ENCODE measurements at places on chromosomes 2 and 18.

GRCh38 chr18:6428851-6429395 is 14.2 kb upstream of the L3MBTL4 start:
- DNase-seq: no peak

DNA sequence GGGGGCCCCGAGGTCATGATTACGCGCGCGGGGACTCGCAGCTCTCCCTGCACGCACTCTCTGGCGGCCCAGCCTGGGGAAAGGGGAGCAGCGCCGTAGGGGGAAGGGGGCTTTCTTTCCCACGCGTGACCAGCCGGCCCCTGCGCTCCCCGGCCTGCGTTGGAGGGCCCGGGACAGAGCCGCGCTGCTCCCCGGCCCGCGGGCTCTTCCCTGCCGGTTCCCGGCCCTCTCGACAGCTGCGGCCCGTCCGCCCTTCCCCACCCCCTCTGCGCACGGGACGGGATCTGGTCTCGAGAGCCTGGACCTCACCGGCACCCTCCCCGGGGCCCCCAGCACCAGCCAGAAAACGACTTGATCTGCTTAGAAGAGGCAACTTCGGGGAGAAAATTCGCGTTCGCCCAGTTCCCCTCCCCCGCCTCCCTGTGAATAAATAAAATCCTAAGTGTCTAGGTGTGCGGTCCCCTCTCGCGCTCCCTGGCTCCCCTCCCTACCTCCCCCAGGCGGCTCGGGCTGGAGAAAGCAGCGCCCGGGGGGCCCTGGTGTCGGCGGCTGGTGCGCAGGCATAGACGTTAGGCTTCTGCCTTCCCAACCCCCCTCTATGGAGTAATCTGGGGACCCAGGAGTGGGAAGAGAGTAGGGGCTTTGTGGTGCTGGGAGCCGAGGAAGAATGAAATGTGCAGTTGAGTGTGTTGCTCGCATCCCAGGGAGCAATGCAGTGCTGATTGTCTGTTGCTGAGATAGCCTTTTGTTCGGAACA is 803 bp upstream of the FIGN start:
- no peak for DNase-seq

GRCh38 chr2:98734823-98735260 is 3.9 kb upstream of the MGAT4A start:
- no peak for DNase-seq

- no peak for DNase-seq
Observed at GRCh38 chr18:62396381-62396780, 71.3 kb downstream of the TNFRSF11A start.

GRCh38 chr2:95343429-95344214 is 46.5 kb downstream of the KCNIP3 start:
- DNase-seq: no peak

DNA sequence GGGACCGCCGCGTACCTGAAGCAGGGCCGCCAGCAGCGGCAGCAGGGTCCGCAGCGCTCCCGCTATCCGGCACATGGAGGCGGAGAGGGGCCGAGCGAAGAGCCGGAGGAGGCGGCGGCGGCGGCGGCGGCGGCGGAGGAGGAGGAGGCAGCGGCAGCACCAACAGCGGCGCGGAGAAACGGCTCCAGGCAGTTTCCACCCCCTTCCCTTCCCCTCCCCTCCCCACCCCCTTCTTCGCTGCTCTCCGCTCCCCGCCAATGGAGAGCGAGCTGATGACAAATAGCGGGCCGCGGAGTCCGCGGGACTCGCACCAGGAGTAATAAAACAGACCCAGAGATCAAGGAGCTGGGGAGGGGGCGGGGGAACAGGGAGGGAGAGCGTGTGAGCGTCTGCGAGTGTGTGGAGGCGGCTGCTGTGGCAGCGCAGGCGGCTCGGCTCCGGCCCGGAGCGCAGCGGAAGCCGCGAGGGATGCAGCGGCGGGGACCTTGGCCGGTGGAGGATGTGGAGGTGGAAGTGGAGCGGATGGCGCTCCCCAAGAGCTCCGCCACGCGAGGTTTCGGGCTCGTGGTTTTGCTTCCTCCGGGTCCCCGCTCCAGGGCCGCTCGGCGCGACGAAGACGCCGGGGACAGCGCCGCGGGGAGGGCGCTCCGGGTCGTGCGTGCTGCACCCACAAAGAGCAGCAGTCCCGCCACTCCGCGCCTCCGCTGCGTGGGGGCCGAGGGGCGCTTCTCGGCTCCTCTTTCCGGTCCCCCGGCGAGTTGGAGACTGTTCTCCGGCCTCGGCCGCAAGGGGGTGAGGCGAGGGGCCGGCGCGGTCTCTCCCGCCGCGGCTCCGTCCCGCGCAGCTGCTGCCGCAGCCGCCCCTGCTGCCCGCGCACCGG is at the start of gene CDH2:
CDH2 (minus strand) TSS at position 183 of the 880 bp plus-strand sequence; CDS start at position 75, 108 bp downstream.
- no peak for DNase-seq

DNA sequence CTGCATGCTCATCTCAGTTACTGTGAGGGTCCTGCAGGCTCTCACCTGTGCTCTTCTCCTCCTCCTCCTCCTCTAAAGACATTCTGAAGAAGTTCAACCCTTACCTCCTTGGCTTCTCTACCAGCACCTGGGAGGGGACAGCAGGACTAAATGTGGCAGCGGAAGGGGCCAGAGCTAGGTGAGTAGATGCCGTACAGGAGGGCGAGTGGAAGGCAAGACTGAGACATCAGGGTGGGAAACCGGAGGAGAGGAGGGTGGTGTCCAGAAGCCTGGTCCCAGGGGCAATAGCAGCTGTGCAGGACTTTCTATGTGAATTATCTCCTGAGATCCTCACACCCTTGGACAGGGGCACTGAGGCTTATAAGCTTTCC is 124.9 kb downstream of the PLB1 start:
- DNase-seq: no peak

Measured in stimulated activated CD4-positive, alpha-beta T cell treated with anti-CD3 and anti-CD28 coated beads, TNF-alpha, amount 100 ng/mL, for 24 hours (primary cell).